ENCODE measurements at places on chromosomes 7 and 10. TPM values are rescaled to one million over a fixed set of nuclear protein-coding genes. Genes with fewer than 3 reads are reported as not detected.

The CRYGN gene
- 0.09 TPM for total RNA-seq

The KLLN gene
- total RNA-seq: 0.28 TPM

The ICA1 gene
- total RNA-seq: 55.6 TPM

The PNLIPRP1 gene
- 4,263 TPM for total RNA-seq

The UBTD1 gene
- total RNA-seq: 4.2 TPM

The MSMB gene
- total RNA-seq: not detected

- H3K4me3 ChIP-seq: no peak overlapping the region
- no peak overlapping the region for H3K27ac ChIP-seq
- no peak for DNase-seq
- H3K4me1 ChIP-seq: no peaks in the 10 kb centered on the region
- H3K36me3 ChIP-seq: no peaks in the 10 kb centered on the region
- H3K27me3 ChIP-seq: no peaks in the 10 kb centered on the region
Observed at GRCh38 chr7:156027821-156028220, 215.6 kb upstream of the SHH start.

DNA sequence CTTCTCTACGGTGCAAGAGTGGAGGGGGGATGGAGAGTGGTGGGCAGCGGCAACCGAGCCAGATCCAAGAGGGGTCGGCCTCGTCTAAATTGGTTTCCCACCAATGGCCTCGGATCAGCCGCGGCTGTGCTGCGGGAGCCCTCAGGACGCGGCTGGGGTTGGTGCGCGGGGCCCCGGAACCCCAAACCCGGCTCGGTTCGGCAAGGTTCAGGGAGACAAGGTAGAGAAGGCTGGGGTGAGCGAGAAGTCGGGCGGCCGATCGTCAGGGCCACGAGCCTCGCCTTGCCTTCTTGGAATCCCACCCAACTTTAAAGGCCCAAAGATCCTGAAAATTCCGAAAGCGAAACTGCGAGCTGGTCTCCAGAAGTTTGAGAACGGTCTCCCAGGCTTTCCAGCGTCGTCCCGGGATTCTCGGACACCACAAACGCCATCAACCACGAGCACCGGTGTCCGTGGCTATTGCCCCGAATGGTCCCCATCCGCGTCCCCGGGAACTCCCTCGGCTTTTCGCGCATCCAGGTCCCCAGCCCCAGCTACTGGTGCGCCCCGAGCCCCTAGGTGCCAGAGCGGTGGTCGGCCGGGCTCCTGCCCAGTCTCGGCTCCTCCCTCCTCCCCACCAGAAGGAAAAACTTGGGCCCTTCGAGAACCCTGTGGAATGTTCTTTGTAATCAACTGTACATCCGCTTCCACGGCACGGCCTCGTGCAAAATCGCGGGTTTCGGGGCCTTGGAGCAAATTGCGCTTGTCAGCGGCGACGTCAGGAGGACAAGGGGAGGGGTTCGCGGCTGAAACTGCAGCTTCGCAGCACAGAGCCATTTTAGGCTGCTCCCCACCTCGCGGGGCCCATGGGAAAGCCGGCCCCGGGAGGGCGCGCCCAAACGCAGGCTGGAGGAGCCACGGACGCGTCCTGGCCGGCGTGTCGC lies 3.2 kb downstream of the SFMBT2 start:
- H3K27me3 ChIP-seq: peaks cover 5% of the 10 kb centered on the region
- peaks cover 4% of the 10 kb centered on the region for H3K4me1 ChIP-seq
- H3K4me3 ChIP-seq: peak overlapping the region; percentile 41
- H3K27ac ChIP-seq: peak overlapping the region; percentile 39
- DNase-seq: peak; percentile 77

GRCh38 chr10:71213761-71214440 lies 1.5 kb downstream of the UNC5B start:
- H3K27ac ChIP-seq: peak overlapping the region; percentile 67
- no peaks in the 10 kb centered on the region for H3K27me3 ChIP-seq
- peak overlapping the region; percentile 55 for H3K4me3 ChIP-seq
- peaks cover 3% of the 10 kb centered on the region for H3K4me1 ChIP-seq

DNA sequence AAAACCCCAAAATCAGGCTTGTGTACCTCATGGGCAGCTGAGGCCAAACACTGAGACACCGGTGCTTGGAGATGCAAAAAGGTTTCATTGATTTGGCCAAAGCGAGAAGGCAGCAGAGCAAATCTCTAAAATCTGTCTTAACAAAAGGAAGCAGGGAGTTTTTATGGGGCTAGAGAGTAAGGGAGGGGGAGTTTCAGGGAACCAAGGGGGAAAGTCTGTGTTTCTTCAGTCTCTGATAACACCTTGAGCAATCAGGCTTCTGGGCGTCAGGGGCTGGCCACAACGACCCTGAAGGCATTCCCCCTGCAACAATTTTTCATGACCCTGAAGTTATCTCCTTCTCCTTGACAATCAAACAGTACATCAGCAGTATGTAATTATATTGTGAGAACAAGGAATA lies 2.7 kb upstream of the ZNF786 start:
- no peak overlapping the region for H3K27ac ChIP-seq
- H3K4me1 ChIP-seq: peaks cover 7% of the 10 kb centered on the region
- no peaks in the 10 kb centered on the region for H3K36me3 ChIP-seq
- no peak for DNase-seq
- no peak overlapping the region for H3K4me3 ChIP-seq

- H3K4me3 ChIP-seq: no peak overlapping the region
- no peak overlapping the region for H3K27ac ChIP-seq
- no peaks in the 10 kb centered on the region for H3K36me3 ChIP-seq
Observed at GRCh38 chr7:13414661-13415107, 574.8 kb downstream of the ETV1 start.

- H3K36me3 ChIP-seq: no peaks in the 10 kb centered on the region
- no peaks in the 10 kb centered on the region for H3K27me3 ChIP-seq
- DNase-seq: peak; percentile 35
Observed at GRCh38 chr7:13144673-13145072, 457.2 kb downstream of the ARL4A start.

GRCh38 chr10:8312079-8312478 lies 257.6 kb downstream of the GATA3 start:
- H3K27ac ChIP-seq: no peak overlapping the region
- no peak for DNase-seq

DNA sequence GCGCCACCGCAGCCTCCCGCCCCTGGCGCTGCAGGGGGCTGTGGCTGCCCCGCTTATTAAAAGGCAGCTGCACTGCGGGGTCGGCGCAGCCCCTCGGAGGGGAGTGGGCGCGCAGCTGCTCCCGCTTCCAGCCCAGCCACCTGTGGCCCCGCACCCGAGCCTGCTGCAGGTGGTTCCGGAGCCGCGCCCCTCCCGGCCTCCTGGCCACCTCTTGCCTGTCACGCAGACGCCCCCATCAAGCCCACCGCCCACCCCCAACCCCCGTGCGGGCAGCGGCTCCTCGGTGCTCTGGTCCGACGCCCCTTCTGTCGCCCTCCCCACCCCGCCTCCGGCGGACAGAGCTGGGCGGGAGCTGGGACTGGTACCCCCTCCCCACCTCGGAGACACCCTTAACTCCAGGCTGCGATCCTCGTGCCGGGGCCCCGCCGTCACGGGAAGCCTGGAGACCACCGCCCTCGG lies 549 bp downstream of the CALY start:
- no peak for DNase-seq
- H3K36me3 ChIP-seq: no peaks in the 10 kb centered on the region
- H3K27me3 ChIP-seq: peaks cover 19% of the 10 kb centered on the region

DNA sequence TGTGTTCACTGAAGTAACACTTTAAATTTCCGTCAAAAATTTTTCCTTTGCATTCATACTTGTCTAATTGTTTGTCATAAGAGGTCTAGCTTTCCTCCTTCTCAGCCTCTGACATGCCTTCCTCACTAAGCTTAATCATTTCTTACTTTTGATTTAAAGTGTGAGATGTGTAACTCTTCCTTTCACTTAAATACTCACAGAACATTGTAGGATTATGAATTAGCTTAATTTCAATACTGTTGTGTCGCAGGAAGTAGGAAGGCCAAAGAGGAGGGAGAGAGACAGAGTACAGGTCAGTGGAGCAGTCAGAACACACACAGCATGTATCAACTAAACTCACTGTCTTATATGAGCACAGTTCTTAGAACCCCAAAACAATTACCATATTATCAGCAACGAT lies 99.0 kb downstream of the SRPK2 start:
- H3K36me3 ChIP-seq: no peaks in the 10 kb centered on the region
- H3K4me3 ChIP-seq: no peak overlapping the region
- DNase-seq: no peak
- H3K4me1 ChIP-seq: no peaks in the 10 kb centered on the region
- no peaks in the 10 kb centered on the region for H3K27me3 ChIP-seq
- no peak overlapping the region for H3K27ac ChIP-seq

DNA sequence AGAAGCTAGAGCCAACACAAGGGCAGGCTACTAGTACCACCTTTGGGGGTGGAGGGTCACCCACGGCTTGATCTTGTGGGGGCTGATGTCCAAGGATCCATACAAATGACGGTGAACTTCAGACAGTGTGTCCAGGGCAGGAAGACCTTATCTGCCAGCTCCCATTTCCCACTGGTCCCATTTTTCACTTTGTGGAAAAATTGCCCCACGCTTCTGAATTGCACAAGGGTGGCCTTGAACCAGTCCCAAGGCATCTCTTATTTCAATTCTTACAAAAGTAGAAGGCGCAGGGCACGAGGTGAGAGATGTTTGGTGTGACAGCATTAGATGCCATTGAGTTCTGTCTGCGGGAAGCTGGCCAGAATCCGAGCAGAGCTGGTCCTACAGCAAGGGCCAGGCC lies 252.7 kb upstream of the CELF2 start:
- H3K27me3 ChIP-seq: no peaks in the 10 kb centered on the region
- no peaks in the 10 kb centered on the region for H3K4me1 ChIP-seq
- H3K36me3 ChIP-seq: no peaks in the 10 kb centered on the region
- no peak for DNase-seq

DNA sequence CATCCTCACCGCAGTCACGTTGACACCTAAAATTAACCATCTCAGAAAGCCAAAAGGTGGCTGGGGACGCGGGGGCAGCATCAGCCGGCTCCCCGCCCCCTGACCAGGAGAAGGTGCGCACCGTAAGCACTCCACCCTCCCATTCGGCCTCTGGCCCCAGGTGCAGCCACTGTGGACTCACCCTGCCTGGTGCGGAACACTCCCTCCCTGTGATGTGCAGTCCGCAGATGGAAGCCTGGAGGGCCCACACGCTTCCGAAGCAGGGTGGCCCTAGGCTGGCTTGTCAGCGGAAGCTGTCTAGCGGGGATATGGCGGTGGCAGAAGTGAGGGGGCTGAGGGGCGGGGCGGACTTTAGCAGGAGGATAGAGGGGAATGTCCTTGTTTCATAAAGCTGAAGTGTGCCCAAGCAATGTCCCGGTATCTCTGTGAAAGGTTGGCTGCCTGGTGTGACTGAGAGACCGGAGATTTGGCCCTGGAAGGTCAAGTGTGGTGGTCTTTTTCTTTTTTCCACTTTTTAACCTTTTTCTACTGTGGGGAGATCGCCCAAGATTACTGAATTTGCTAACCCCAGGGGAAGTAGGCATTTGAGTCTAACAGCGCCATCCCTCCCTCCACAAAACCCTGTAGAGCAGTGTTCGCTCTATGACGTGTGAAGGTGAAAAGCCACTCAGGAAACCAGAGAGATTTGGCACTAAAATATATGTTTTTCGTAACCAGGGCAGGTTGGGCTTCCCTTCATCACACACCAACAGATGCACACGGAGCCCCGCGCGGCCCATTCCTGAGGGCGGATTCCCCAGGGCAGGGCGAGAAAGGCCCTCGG lies 74.7 kb downstream of the CXCL12 start:
- no peaks in the 10 kb centered on the region for H3K27me3 ChIP-seq
- no peak for DNase-seq
- H3K4me3 ChIP-seq: peak overlapping the region; percentile 29
- no peak overlapping the region for H3K27ac ChIP-seq

- H3K4me1 ChIP-seq: no peaks in the 10 kb centered on the region
- H3K4me3 ChIP-seq: no peak overlapping the region
- H3K27ac ChIP-seq: no peak overlapping the region
- no peak for DNase-seq
Observed at GRCh38 chr7:85342781-85343180, 155.9 kb upstream of the SEMA3D start.

All from pancreas (tissue), 10 donors.